ENCODE measurements at places on chromosomes 5 and 9.

DNA sequence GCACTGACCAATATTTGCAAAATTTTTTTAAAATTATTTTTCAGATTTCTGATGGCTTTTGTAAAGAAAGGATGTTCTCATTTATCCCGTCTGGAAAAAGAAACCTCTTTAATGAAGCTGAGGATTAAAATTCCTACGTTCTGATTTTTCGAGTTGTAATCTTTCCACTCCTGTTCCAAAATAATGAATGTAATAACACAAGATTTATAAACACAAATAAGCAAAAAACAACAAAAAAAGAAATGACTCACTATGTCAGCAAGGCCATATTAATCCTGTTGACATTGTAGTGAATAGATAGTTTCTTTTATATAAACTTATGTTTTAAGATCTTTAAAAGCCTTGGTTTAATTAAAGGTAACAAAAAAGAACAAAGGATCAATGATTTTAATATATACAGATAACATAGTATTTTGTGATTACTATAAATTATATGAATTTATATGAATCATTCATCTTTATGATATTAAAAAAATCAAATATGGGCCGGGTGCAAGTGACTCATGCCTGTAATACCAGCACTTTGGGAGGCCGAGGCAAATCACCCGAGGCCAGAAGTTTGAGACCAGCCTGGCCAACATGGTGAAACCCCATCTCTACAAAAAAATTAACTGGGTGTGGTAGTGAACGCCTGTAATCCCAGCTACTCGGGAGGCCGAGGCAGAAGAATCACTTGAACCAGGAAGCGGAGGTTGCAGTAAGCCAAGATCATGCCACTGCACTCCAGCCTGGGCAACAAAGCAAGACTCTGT, 336.6 kb upstream of the DAB2 start:
- no peaks in the 10 kb centered on the region for H3K4me1 ChIP-seq
- DNase-seq: no peak
- peak overlapping the region; percentile 42 for H3K27ac ChIP-seq
- H3K36me3 ChIP-seq: no peaks in the 10 kb centered on the region
- no peak overlapping the region for H3K4me3 ChIP-seq
- H3K27me3 ChIP-seq: no peaks in the 10 kb centered on the region

DNA sequence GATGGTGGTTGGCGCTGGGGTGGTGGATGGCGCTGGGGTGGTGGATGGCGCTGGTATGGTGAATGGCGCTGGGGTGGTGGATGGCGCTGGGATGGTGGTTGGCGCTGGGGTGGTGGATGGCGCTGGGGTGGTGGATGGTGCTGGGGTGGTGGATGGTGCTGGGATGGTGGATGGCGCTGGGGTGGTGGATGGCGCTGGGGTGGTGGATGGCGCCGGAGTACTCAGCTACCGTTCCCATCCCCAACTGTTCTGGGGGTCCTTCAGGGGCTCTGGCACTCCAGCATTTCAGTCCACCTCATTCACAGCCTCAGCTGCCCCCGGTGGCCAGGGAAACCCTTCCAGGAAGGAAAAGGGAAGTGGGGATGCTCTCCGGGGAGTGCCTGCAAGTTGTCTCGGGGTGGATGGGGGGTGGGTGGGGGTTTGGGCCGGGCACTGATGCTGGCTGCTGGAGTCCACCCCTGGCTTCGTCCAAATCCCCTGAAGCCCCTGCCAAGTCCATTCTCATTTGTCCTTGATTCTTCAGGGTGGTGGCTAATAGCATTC, 147.3 kb upstream of the COL5A1 start:
- DNase-seq: no peak
- H3K36me3 ChIP-seq: no peaks in the 10 kb centered on the region
- H3K27me3 ChIP-seq: peaks cover 7% of the 10 kb centered on the region
- H3K4me3 ChIP-seq: no peak overlapping the region
- peaks cover 6% of the 10 kb centered on the region for H3K4me1 ChIP-seq
- H3K27ac ChIP-seq: no peak overlapping the region

GRCh38 chr9:6893350-6894131, 135.8 kb downstream of the KDM4C start:
- no peaks in the 10 kb centered on the region for H3K27me3 ChIP-seq
- H3K4me3 ChIP-seq: no peak overlapping the region
- no peaks in the 10 kb centered on the region for H3K4me1 ChIP-seq
- H3K36me3 ChIP-seq: peaks cover 19% of the 10 kb centered on the region
- no peak overlapping the region for H3K27ac ChIP-seq

DNA sequence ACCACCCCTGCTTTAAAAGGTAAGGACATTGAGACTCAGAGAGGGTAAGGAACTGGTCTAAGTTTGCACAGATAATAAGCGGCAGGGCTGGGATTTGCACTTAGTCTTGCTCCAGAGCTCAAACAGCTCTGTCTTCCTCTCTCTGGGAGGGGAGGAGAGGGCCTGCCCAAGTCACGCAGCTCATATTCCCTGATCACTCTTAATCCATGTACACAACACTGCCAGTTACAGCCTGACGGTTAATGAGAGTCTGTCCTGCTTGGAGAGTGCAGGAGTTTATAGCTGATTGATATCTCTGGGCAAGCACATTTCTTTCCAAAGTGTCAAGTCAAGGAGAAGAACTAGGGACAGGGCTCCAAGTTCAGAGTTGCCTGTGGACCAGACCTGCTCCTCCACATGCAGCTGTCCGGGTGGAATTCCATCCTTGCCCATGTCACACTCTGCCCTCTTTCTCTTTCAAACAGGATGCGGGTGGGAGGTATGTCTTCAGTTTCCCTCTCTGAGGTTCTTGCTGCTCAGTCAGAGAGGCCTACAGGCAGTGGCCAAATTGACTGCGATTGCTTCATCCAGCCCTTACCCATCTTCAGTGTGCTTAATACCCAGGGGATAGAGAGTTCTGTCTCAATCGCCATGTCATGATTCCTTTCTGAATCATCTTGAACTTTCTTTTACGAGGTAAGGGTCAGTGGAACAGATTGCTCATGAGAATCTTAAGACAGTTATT, 54.5 kb downstream of the GALNT12 start:
- no peak for DNase-seq
- peaks cover 8% of the 10 kb centered on the region for H3K4me1 ChIP-seq
- H3K27me3 ChIP-seq: no peaks in the 10 kb centered on the region
- no peak overlapping the region for H3K4me3 ChIP-seq

GRCh38 chr5:37478121-37478894, 99.2 kb downstream of the WDR70 start:
- H3K27me3 ChIP-seq: no peaks in the 10 kb centered on the region
- no peak overlapping the region for H3K4me3 ChIP-seq
- DNase-seq: no peak
- peaks cover 30% of the 10 kb centered on the region for H3K36me3 ChIP-seq
- no peak overlapping the region for H3K27ac ChIP-seq
- no peaks in the 10 kb centered on the region for H3K4me1 ChIP-seq

- H3K36me3 ChIP-seq: no peaks in the 10 kb centered on the region
- H3K27ac ChIP-seq: peak overlapping the region; percentile 73
- H3K27me3 ChIP-seq: peaks cover 9% of the 10 kb centered on the region
- no peaks in the 10 kb centered on the region for H3K4me1 ChIP-seq
Observed at GRCh38 chr9:16871336-16872151, 1.1 kb upstream of the BNC2 start.

GRCh38 chr5:97041239-97041638, 101.2 kb downstream of the LIX1 start:
- DNase-seq: no peak
- no peaks in the 10 kb centered on the region for H3K36me3 ChIP-seq
- no peaks in the 10 kb centered on the region for H3K4me1 ChIP-seq
- no peak overlapping the region for H3K27ac ChIP-seq

DNA sequence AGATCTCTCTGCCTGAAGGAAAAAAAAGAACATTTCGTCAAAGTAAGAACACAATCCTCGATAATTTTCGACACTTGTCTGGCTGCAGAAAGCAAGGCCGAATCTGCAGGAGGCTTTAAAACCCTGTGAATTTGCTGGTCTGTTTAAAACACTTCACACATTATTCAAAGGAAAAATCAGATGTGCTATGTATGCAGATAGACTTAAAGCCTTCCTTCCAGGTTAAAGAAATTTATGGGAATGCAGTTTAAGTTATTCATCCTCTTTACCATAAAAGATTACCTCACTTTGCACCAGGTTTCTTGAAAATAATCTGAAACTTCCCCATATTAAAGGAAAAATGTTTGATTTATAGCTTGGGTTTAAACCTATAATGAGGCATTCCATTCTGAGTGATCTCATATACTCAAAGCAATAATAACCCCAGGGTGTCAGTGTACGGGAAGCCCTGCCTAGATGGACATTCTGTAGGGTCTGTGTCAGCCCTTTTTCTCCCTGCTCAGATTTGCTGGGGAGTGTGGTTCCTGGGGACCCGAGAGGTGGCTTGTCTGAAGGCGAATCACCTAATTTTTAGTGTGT, 323.5 kb upstream of the SLC24A2 start:
- H3K4me1 ChIP-seq: no peaks in the 10 kb centered on the region
- no peak for DNase-seq
- no peak overlapping the region for H3K27ac ChIP-seq

- DNase-seq: no peak
- H3K4me3 ChIP-seq: no peak overlapping the region
- H3K4me1 ChIP-seq: no peaks in the 10 kb centered on the region
- H3K27ac ChIP-seq: no peak overlapping the region
- H3K27me3 ChIP-seq: no peaks in the 10 kb centered on the region
- H3K36me3 ChIP-seq: no peaks in the 10 kb centered on the region
Observed at GRCh38 chr5:103522586-103522985, 40.0 kb downstream of the NUDT12 start.

DNA sequence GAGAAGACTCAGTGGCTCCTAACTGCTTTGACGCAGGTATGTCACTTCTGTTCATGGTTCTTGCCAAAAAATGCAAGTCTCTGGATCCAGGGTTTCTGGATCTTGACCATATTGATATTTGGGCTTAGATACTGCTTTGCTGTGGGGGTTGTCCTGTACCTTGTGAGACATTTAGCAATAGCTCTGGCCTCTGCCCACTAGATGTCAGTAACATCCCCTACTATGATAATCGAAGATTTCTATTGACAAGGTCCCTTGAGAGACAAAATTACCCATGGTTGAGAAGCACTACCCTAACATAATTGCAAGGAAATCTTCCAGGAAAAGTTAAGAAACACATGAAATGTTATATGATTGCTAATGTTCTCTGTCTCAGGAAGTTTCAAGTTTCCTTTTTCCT, 285.4 kb downstream of the TMEM232 start:
- H3K27ac ChIP-seq: no peak overlapping the region
- H3K36me3 ChIP-seq: no peaks in the 10 kb centered on the region
- H3K4me1 ChIP-seq: no peaks in the 10 kb centered on the region
- no peak overlapping the region for H3K4me3 ChIP-seq

DNA sequence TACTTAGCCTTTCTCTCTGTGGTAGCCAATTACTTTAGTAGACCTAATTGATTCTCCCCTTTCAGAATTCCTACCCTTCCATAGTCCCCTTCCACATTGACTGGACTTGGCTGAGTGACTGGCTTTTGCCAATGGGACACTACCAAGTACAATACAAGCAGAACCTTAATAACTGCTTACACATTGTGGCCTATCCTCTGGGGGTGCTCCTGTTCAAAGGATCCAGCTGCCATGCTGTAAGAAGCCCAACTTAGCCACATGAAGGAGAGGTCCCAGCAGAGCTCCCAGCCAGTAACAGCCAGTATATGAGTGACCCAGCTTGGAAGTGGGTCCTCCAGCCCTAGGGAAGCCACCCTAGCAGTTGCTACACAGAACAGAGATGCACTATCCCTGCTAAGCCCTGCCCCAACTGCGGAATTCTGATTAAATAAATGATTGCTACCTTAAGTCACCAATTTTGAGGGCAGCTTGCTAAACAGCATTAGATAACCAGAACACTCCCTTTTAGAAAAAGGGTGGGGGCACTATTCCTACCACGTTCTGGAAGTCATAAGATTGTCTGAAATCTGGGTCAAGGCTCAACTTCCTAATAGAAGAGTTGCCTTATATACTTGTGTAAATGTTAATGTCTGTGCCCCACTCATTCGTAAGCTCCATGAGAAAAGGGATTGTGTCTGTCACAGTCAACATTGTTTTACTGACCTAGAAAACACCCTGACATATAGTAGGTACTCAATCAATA, 11.1 kb upstream of the APTX start:
- H3K27ac ChIP-seq: no peak overlapping the region
- no peaks in the 10 kb centered on the region for H3K27me3 ChIP-seq
- H3K4me1 ChIP-seq: no peaks in the 10 kb centered on the region
- no peak overlapping the region for H3K4me3 ChIP-seq

GRCh38 chr5:171669571-171669970, 116.0 kb upstream of the SMIM23 start:
- no peaks in the 10 kb centered on the region for H3K27me3 ChIP-seq
- no peak overlapping the region for H3K4me3 ChIP-seq
- no peaks in the 10 kb centered on the region for H3K4me1 ChIP-seq
- H3K27ac ChIP-seq: no peak overlapping the region
- no peaks in the 10 kb centered on the region for H3K36me3 ChIP-seq

DNA sequence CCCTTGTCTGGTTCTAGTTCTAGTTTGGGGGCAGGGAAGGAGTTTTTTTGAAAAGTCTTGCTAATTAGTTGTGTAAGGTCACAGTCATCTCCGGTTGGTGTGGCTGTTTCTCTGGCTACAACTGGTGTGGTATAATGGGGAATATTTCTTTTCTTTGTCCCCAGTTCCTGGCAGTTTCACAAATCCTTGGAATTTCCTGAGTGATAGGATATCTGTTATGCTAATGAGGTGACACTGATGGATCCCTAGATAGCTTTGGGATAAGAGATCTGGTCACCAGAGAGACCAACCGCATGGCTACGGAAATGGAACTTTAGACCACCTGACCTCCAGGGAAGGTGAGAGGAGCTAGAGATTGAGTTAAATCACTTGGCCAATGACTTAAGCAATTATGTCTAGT, 494.6 kb downstream of the ARHGEF28 start:
- H3K4me1 ChIP-seq: no peaks in the 10 kb centered on the region
- H3K36me3 ChIP-seq: no peaks in the 10 kb centered on the region
- DNase-seq: no peak
- H3K4me3 ChIP-seq: no peak overlapping the region

- no peak overlapping the region for H3K4me3 ChIP-seq
- H3K27me3 ChIP-seq: no peaks in the 10 kb centered on the region
- no peak for DNase-seq
- H3K27ac ChIP-seq: no peak overlapping the region
- H3K4me1 ChIP-seq: peaks cover 7% of the 10 kb centered on the region
Observed at GRCh38 chr5:113043491-113043931, 66.9 kb downstream of the DCP2 start.

GRCh38 chr5:91174396-91174795, 208.7 kb downstream of the ARRDC3 start:
- H3K4me3 ChIP-seq: no peak overlapping the region
- no peak for DNase-seq
- no peaks in the 10 kb centered on the region for H3K36me3 ChIP-seq
- no peaks in the 10 kb centered on the region for H3K4me1 ChIP-seq
- no peaks in the 10 kb centered on the region for H3K27me3 ChIP-seq
- no peak overlapping the region for H3K27ac ChIP-seq

GRCh38 chr5:159911349-159911748, 4.9 kb upstream of the ADRA1B start:
- H3K36me3 ChIP-seq: no peaks in the 10 kb centered on the region
- H3K27ac ChIP-seq: no peak overlapping the region
- no peak overlapping the region for H3K4me3 ChIP-seq
- H3K27me3 ChIP-seq: no peaks in the 10 kb centered on the region
- peaks cover 15% of the 10 kb centered on the region for H3K4me1 ChIP-seq
- DNase-seq: no peak

DNA sequence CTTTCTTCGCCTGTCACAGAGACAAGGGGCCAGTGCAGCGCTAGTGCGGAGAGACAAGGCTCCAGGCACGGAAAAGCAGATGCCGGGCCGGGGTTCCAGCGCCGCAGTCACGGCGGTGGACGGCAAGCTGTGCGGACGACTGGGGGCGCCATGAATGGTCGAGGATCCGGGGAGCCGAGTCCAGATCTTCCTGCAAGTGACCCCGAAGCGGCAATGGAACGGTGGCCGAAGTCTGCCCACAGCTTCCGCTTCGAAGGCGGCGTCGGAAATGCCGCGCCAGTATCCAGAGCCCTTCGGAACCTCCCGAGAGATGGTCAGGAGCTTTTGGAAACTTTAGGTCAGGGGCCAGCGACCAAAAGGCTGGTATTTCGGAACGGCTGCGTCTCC, 601 bp upstream of the FAF2 start:
- H3K27me3 ChIP-seq: no peaks in the 10 kb centered on the region
- peak overlapping the region; percentile 72 for H3K4me3 ChIP-seq
- H3K36me3 ChIP-seq: no peaks in the 10 kb centered on the region

All from lower lobe of right lung (tissue), 2 donors.